ENCODE measurements at places on chromosomes 2 and 18.
A peak's percentile ranks its signal among the peaks of the same experiment; 100 is the strongest.

- no peaks in the 10 kb centered on the region for H3K36me3 ChIP-seq
- DNase-seq, result no peak
- no peak overlapping the region for H3K27ac ChIP-seq
- no peaks in the 10 kb centered on the region for H3K4me1 ChIP-seq
- no peak overlapping the region for H3K4me3 ChIP-seq
Observed at GRCh38 chr18:79609841-79610281, 69.7 kb upstream of the CTDP1 start.

DNA sequence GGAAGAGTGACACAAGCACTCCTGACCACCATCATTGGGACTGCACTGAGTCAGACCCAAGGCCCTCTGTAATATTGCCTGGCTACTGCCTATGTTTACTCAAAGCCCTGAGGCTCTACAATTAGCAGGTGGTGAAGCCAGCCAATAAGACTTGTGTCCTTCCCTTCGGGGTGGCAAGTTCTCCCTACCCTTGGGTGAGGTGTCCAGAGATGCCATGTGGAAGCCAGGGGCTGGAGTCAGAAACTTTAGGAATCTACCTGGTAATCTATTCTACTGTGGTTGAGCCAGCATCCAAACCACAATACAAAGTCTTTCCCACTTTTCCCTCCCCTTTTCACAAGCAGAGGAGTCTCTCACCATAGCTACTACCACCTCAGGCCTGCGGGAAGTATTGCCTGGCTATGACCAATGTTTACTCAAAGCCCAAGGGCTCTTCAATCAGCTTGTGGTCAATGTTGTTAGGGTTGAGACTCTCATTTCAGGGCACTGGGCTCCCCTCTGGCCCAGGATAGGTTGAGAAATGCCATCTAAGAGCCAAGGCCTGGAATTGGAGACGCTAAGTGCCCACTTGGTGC lies 17.6 kb downstream of the DHRS9 start:
- peaks cover 28% of the 10 kb centered on the region for H3K36me3 ChIP-seq
- H3K4me1 ChIP-seq, result peaks cover 5% of the 10 kb centered on the region
- no peak overlapping the region for H3K27ac ChIP-seq
- no peak overlapping the region for H3K4me3 ChIP-seq
- DNase-seq, result no peak

GRCh38 chr2:152627351-152627957 lies 89.8 kb downstream of the PRPF40A start:
- H3K4me3 ChIP-seq, result no peak overlapping the region
- peaks cover 3% of the 10 kb centered on the region for H3K27me3 ChIP-seq
- no peak overlapping the region for H3K27ac ChIP-seq
- peaks cover 23% of the 10 kb centered on the region for H3K4me1 ChIP-seq
- no peak for DNase-seq

GRCh38 chr2:212991120-212991519 lies 160.3 kb downstream of the IKZF2 start:
- no peak overlapping the region for H3K4me3 ChIP-seq
- peaks cover under 1% of the 10 kb centered on the region for H3K4me1 ChIP-seq
- H3K27me3 ChIP-seq, result peaks cover 14% of the 10 kb centered on the region
- DNase-seq, result no peak
- no peaks in the 10 kb centered on the region for H3K36me3 ChIP-seq

GRCh38 chr2:148680462-148680861 lies 35.9 kb downstream of the EPC2 start:
- H3K4me1 ChIP-seq, result peaks cover 24% of the 10 kb centered on the region
- DNase-seq, result no peak
- H3K4me3 ChIP-seq, result no peak overlapping the region
- no peak overlapping the region for H3K27ac ChIP-seq
- H3K27me3 ChIP-seq, result no peaks in the 10 kb centered on the region
- H3K36me3 ChIP-seq, result peaks cover 18% of the 10 kb centered on the region

DNA sequence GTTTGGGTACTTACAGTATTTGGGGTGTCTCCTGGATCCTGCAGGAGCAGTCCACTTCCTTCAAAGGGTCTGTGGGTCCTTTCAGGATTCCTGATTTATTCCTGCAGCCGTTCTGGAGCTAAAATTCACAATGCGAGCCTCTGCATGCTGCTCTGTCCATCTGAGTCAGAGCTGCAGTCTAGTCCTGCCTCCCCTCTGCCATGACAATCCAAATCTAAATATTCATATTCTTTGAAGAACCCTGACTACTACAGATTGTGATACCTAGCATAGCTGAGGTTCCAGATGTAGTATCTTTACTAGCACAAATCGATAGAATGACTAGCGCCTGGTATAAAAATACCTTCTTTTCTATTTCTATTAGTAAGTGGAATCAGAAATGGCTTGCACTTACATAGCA lies 31.3 kb upstream of the GAREM1 start:
- H3K27ac ChIP-seq, result no peak overlapping the region
- no peak for DNase-seq
- H3K4me3 ChIP-seq, result no peak overlapping the region
- H3K27me3 ChIP-seq, result peaks cover 6% of the 10 kb centered on the region
- peaks cover 2% of the 10 kb centered on the region for H3K4me1 ChIP-seq

DNA sequence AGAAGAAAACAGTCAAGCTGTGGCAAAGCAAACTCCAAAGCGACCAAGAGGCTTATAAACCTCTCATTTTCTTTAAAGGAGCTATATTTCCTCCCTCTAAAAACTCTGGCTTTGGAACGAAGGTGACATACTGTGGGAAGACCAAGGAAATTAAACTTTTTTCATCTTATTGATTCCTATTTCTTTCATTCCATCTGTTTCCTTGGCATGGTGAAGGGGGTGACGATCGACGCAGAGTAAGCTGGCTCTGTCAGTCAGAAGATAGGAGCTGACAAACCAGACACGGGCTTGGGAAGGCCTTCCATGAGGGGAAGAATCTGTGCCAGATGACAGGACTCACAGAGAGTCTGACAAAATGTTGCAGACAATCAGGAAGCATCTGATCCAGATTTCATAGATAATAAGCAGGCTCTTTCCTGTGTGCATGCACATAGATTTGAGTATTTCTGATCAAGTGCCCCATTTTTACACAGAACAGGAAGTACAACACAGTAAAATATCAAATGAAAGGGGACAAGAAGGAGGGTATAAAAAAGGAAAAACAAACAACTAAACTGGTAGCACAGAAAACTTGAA lies 261.7 kb downstream of the SATB2 start:
- no peak overlapping the region for H3K27ac ChIP-seq
- no peak overlapping the region for H3K4me3 ChIP-seq
- no peaks in the 10 kb centered on the region for H3K36me3 ChIP-seq
- H3K27me3 ChIP-seq, result no peaks in the 10 kb centered on the region
- H3K4me1 ChIP-seq, result no peaks in the 10 kb centered on the region
- no peak for DNase-seq

DNA sequence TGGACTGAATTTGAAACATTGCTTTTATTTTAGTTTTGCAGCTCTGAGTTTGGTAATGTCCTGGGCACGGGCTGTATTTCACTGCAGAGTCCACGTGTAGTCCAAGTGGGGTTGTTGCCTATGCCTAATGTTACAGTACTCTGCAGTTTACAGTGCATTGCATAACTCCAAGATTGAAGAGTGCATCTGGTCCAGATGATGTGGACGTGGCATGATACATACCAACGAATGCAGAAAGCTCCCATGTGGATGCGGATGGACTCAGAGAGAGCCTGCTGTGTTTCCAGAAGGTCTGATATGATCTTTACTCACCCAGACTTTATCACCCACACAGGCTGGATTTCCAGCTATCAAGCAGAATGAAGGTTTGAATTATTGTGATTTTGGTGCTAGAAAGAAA lies 44.4 kb upstream of the CCDC68 start:
- no peak for DNase-seq
- H3K4me1 ChIP-seq, result no peaks in the 10 kb centered on the region
- H3K27me3 ChIP-seq, result peaks cover 1% of the 10 kb centered on the region
- H3K27ac ChIP-seq, result no peak overlapping the region

- peaks cover 31% of the 10 kb centered on the region for H3K27me3 ChIP-seq
- no peak overlapping the region for H3K4me3 ChIP-seq
- H3K36me3 ChIP-seq, result peaks cover 8% of the 10 kb centered on the region
- no peak for DNase-seq
- H3K4me1 ChIP-seq, result peaks cover 2% of the 10 kb centered on the region
Observed at GRCh38 chr2:231413921-231414476, 18.5 kb downstream of the B3GNT7 start.

- no peaks in the 10 kb centered on the region for H3K36me3 ChIP-seq
- H3K27ac ChIP-seq, result no peak overlapping the region
- no peaks in the 10 kb centered on the region for H3K27me3 ChIP-seq
- DNase-seq, result no peak
Observed at GRCh38 chr2:48906633-48907032, 151.1 kb upstream of the LHCGR start.

GRCh38 chr2:175203621-175204496 lies 22.3 kb upstream of the ATP5MC3 start:
- no peak overlapping the region for H3K4me3 ChIP-seq
- peaks cover 8% of the 10 kb centered on the region for H3K4me1 ChIP-seq
- no peaks in the 10 kb centered on the region for H3K36me3 ChIP-seq
- no peak overlapping the region for H3K27ac ChIP-seq
- DNase-seq, result peak; percentile 22
- H3K27me3 ChIP-seq, result peaks cover 13% of the 10 kb centered on the region

DNA sequence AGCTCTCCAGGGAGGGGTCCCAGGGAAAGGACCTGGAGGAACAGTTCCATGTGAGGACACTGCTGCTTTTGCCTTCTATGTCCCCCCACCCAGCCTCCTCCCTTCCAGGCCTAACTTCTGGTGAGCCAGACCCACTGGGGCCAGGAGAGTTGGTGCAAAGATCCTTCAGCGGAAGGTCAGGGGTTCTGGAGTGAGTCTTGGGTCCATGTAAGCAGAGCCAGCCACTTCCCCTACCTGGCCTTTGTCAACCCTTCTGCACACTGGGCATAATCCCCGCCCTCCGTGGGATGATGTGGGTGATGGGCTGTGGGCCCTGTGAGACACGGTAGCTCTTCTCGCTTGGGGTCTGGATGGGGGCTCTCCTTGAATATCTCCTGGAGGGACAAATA lies 76.9 kb downstream of the RHOB start:
- no peaks in the 10 kb centered on the region for H3K27me3 ChIP-seq
- DNase-seq, result no peak
- H3K4me1 ChIP-seq, result no peaks in the 10 kb centered on the region
- no peaks in the 10 kb centered on the region for H3K36me3 ChIP-seq
- no peak overlapping the region for H3K4me3 ChIP-seq

GRCh38 chr2:88329815-88330603 lies 122.5 kb downstream of the FOXI3 start:
- no peak overlapping the region for H3K27ac ChIP-seq
- DNase-seq, result no peak
- H3K4me1 ChIP-seq, result peaks cover 3% of the 10 kb centered on the region
- H3K27me3 ChIP-seq, result peaks cover 28% of the 10 kb centered on the region
- H3K36me3 ChIP-seq, result no peaks in the 10 kb centered on the region

DNA sequence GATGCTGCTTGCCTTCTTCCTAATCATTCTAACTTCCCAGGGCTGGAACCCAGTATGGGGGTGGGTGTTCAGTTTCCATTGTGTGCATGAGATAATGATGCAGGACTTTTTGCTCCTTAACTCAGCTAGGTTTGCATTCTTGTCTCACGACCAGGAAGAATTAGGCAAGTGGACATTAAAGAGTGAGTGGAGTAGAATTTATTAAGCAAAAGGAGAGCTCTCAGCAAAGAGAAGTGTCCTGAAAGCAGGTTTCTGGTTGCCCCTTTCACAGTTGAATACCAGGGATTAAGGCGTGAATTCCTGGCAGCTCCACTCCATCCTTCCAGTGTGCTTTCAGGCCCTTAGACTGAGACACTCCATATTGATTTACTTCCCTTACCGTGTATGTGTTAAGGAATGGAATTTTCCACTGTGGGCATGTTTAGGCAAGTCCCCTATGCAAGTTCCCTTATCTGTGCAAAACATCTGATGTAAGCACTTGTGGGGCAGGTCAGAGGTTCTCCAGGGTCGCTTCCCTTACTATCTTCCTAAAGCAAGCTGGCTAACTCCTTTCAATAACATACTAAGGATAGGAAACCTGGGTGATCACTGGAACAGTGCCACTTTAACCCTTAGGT lies 126.5 kb downstream of the GPR39 start:
- H3K27me3 ChIP-seq, result no peaks in the 10 kb centered on the region
- no peak overlapping the region for H3K4me3 ChIP-seq
- H3K36me3 ChIP-seq, result no peaks in the 10 kb centered on the region
- H3K27ac ChIP-seq, result no peak overlapping the region
- H3K4me1 ChIP-seq, result no peaks in the 10 kb centered on the region

DNA sequence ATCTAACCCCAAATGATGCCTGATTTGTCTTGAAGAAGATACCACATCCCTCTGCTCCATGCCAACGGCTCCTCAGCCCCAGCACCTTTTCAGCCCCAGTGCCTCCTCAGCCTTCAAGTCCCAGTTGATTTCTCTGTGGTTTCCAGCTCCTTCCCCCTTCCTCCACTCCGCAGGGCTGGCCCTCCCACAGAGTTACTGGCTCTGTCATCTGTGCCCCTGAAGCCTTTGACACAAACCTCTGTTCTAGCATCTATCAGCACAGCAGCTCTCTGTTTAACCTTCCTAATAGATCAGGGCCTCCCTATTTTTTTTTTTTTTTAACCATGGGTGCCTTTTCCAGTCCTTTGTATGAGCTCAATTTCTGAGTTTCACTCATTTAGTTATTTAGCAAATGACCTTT lies 201.3 kb upstream of the CXCR4 start:
- peaks cover 7% of the 10 kb centered on the region for H3K36me3 ChIP-seq
- DNase-seq, result no peak
- peak overlapping the region; percentile 61 for H3K27ac ChIP-seq
- H3K4me3 ChIP-seq, result peak overlapping the region; percentile 23
- no peaks in the 10 kb centered on the region for H3K27me3 ChIP-seq

DNA sequence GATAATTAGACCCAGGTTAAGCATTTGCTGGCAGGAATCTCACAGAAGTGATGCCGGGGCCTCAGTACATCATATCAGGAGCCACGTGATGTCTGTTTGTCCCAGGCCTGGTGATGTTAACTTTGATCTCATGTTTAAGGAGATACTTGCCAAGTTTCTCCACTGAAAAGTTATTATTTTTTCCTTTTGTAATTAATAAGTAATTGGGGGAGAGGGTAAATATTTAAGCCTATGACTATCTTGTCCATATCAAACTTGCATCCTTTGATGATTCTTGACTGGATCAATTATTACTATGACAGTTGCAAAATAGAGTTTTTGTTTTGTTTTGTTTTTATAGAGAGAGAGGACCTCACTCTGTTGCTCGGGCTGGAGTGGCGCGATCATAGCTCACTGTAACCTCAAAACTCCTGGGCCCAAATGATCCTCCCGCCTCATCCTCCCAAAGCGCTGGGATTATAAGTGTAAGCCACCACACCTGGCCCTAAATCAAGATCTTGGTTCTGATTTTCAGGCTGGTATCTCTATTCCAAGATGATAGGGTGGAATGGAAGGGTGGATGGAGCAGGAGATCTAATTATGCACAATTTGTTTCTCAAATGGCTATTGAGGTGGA lies 46.4 kb downstream of the SLC4A1AP start:
- DNase-seq, result no peak
- H3K36me3 ChIP-seq, result no peaks in the 10 kb centered on the region

- H3K27me3 ChIP-seq, result no peaks in the 10 kb centered on the region
- H3K27ac ChIP-seq, result no peak overlapping the region
- DNase-seq, result no peak
- H3K4me1 ChIP-seq, result no peaks in the 10 kb centered on the region
- no peaks in the 10 kb centered on the region for H3K36me3 ChIP-seq
Observed at GRCh38 chr2:122562775-122563174, 807.3 kb downstream of the TSN start.

- no peak for DNase-seq
- no peak overlapping the region for H3K27ac ChIP-seq
- H3K36me3 ChIP-seq, result no peaks in the 10 kb centered on the region
- H3K4me1 ChIP-seq, result no peaks in the 10 kb centered on the region
- H3K4me3 ChIP-seq, result no peak overlapping the region
- no peaks in the 10 kb centered on the region for H3K27me3 ChIP-seq
Observed at GRCh38 chr2:71929482-71929772, 218.2 kb downstream of the CYP26B1 start.
